GM23248 (cell line): ENCODE measurements at places on chromosomes 7 and 10.
A peak's percentile ranks its signal among the peaks of the same experiment; 100 is the strongest.

DNA sequence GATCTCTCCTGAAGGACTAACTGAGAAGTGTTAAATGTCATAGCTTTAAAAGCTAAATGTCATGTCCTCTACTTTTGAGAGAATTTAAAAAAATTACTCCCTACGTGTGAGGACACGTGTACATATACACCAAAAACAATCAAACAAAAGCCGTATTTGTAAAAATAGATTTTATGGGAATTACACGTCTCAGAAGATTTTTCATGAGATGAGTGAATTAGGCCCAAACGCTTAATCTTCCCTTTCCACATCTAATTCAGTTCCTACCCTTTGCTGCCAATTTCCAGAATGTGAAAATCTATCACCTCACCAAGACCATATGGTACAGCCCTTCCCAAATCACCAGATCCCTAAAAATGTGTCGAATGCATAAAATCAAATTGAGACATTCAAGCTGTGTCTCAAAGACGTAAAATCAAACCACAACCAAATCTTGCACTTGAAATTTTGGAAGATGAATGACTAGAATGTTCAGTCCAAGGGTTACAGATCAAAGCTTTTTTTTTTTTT lies 1.0 kb upstream of the CTTNBP2 start:
- no peak for DNase-seq

GRCh38 chr7:33861947-33862346 lies 43.4 kb upstream of the BMPER start:
- no peak for DNase-seq

DNA sequence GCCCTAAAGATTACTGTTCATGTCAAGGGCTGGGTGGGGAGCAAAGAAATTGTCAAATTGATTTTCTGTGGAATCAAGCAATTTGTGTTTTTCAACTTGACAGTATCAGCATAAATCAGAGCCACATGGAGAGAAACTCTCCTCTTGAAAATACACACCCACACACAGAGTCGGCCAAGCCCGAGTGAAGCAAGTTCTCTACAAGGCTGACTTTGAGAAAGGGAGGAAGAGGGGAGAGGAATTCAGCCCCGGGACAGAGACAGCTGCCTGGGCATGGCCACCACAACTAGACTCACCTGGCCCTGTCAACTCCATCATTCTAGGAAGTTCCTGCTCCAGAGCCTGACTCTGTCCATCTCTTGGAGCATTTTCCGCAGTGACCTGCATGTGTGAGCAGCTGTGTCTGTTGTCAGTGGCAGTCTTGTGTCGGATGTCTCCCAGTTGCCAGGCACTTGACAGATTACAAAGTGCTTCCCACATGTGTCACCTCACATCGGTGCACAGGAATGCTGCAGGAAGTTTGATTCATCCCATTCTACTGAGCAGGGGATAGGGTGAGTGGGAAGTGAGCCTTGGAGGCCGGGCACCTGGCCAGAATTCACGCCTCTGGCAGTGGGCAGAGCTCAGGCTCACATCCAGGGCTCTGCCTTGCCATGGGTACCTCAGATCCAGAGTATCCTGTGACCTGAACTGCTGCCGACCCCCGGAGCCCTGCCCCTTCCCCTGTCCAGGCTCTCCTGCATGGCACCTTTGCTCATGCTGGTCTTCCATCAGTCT lies 37.9 kb downstream of the ADAM12 start:
- DNase-seq: peak; percentile 96

GRCh38 chr10:117553815-117554172 lies 11.2 kb downstream of the EMX2 start:
- no peak for DNase-seq

GRCh38 chr7:155597753-155598140 lies 46.7 kb upstream of the RBM33 start:
- DNase-seq: no peak

- no peak for DNase-seq
Observed at GRCh38 chr7:31553661-31554081, 39.8 kb downstream of the ITPRID1 start.

GRCh38 chr7:151814400-151815009 lies 62.4 kb downstream of the PRKAG2 start:
- peak; percentile 22 for DNase-seq

GRCh38 chr10:22719406-22720042 lies 5.1 kb upstream of the PIP4K2A start:
- no peak for DNase-seq

- peak; percentile 89 for DNase-seq
Observed at GRCh38 chr10:48199580-48200377, 74.7 kb downstream of the FRMPD2 start.

DNA sequence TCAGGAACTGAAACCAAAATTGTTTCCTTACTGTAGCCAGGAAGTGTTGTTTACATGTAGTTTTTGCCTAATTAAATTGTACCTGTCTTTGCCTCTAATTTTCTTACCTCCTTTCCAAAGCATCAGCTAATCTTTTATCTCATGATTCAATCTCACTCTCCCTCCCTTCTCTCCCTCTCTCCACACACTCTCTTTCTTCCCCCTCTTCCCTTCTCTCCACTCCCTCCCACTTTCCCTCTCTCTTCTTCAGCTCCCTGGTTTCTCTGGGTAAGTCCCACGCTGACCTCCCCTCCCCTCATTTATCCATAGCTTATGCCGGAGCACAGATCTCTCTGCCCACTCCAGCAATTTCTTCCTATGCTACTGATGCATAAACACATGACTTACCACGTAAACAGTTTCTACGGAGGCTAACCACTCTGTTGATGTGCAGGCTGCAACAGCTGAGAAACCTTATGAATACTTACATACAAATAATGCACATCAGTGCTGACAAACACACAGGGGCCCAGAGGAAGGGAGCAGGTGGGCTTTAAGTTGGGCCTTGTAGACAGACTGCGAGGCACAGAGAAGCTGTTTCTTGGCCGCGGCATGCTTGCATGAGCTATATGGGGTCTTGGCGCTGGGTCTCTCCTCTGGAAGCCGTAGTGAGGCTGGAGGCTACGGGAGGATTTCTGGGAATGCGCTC lies 174.4 kb upstream of the PLXNA4 start:
- DNase-seq: peak; percentile 10

GRCh38 chr10:84991301-84991700 lies 662.9 kb downstream of the CCSER2 start:
- no peak for DNase-seq
